Psoas muscle (tissue), 8 donors: ENCODE measurements at places on chromosomes 11 and 22.
A peak's percentile ranks its signal among the peaks of the same experiment; 100 is the strongest.

- H3K4me3 ChIP-seq: no peak overlapping the region
- H3K27ac ChIP-seq: no peak overlapping the region
- no peaks in the 10 kb centered on the region for H3K27me3 ChIP-seq
- no peaks in the 10 kb centered on the region for H3K4me1 ChIP-seq
- H3K36me3 ChIP-seq: no peaks in the 10 kb centered on the region
- no peak for DNase-seq
These were observed 50.5 kb downstream of the SWAP70 start for GRCh38 chr11:9714272-9714940.

- H3K27me3 ChIP-seq: no peaks in the 10 kb centered on the region
- H3K36me3 ChIP-seq: no peaks in the 10 kb centered on the region
- DNase-seq: no peak
- H3K4me1 ChIP-seq: peaks cover 87% of the 10 kb centered on the region
These were observed 117.8 kb downstream of the APOL5 start for GRCh38 chr22:35835267-35835997.

GRCh38 chr11:108340973-108341372 lies 118.1 kb downstream of the ATM start:
- no peaks in the 10 kb centered on the region for H3K4me1 ChIP-seq
- no peak for DNase-seq
- H3K27me3 ChIP-seq: no peaks in the 10 kb centered on the region
- no peak overlapping the region for H3K27ac ChIP-seq

DNA sequence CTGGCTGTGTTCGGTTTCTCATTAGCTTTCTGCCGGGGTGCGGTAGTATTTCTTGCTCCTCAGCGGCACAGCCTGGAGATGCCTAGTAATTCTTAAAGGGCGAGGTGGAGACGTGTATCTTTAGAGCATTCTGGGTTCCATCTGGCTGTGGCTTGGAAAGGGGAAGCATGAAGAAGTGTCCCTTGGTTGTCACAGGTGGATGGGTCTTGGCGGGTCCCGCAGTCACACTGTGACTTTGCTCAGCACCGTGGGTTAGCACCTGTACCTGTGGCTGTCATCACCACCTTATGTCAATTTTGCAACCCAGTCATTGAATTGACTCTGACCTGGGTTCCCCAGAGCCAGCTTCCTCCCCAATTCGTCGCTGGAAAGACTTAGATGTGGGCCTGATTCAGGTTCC lies 57.6 kb downstream of the MIAT start:
- H3K4me3 ChIP-seq: no peak overlapping the region
- H3K27ac ChIP-seq: no peak overlapping the region
- peaks cover 6% of the 10 kb centered on the region for H3K4me1 ChIP-seq
- no peaks in the 10 kb centered on the region for H3K27me3 ChIP-seq
- H3K36me3 ChIP-seq: peaks cover 9% of the 10 kb centered on the region
- DNase-seq: no peak

DNA sequence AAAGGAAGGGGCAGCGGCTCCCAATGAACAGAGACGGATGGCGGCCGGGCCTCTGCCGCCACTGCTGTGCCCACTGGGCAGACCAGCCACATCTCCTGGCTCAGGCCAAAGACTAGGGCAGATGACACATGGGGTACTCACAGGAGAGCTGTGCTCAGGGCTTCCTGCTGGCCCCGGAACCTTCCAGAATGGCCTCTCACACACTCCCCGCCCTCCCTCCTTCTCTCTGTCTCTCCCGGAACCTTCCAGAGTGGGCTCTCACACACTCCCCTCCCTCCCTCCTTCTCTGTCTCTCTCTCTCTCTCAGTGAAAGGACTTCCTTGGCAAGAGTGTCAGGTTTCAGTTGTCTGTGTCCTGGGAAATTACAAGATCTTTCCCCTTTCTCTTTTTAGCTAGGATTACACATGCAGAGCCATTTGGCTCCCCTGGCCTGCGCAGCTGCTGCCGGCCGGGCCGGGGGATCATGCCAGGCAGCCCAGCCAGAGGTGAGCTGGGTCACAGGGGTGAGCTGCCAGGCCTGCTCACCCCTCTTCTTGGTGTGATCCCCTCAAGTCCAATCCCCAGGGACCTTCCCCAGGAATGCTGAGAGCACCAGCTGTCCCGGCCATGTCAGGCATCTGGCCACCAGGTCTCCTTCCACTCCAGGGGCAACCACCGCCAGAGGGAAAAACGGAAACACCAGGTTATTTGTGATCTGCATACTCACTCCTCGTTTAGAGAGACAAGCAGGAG lies 45.3 kb upstream of the ADA2 start:
- peak; percentile 84 for DNase-seq
- no peaks in the 10 kb centered on the region for H3K27me3 ChIP-seq

DNA sequence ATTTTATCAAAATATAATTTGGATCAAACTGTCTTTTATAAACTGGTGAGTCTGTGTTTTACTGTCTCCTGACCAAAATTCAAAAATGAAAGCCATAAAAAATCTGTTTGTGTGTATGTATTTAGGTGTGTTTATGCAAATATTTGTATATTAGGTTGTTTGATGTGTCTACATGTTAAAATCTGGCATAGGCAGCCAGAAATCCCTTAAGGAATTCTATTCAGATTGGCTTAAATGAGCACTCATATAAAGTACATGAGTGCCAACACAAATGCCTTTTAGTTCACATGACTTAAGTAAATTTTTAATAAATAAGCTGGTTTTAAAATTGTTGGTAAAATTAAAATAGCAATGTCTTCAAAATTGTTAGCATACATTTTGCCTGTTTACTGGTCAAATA lies 133.3 kb upstream of the GUCY1A2 start:
- H3K4me3 ChIP-seq: no peak overlapping the region
- H3K36me3 ChIP-seq: no peaks in the 10 kb centered on the region

DNA sequence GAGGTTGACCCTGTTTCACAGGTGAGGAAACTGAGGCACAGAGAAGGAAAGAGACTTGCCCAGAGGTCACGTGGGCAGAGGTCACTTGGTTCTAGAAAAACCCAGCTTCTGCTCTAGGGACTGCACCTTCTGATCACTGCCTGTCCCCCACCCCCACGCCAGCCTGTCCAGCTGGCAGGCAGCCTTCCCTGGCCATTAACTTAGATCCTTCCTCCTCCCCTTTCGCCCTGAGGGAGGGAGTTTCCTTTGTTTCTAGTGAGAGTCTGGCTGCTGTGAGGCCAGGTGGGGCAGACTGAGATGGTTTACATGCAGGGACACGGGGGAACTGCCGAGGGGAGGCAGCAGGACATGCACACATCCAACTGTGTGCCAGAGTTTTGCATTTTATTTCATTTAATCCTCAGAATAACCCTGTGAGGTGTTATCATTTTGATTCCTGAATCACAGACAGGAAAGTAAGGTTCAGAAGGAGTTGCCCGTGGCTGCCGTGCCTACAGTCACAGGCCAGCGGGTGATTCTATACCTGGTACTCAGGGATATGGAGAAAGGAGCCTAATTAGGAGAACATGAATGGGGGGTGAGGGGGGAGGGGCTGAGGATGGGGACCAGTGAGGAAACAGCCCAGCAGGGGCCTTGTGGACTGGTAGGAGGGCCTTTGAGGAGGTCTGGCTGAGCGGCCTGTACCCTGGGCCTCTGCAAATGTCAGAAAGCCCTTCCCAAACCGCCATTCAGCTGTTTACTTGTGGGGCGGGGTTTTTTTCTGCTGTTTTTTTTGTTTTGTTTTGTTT lies 3.4 kb downstream of the FAM83F start:
- H3K27ac ChIP-seq: no peak overlapping the region
- H3K4me1 ChIP-seq: no peaks in the 10 kb centered on the region
- no peak overlapping the region for H3K4me3 ChIP-seq
- no peaks in the 10 kb centered on the region for H3K27me3 ChIP-seq

- H3K36me3 ChIP-seq: no peaks in the 10 kb centered on the region
- H3K4me1 ChIP-seq: no peaks in the 10 kb centered on the region
- no peak overlapping the region for H3K27ac ChIP-seq
- H3K4me3 ChIP-seq: no peak overlapping the region
- no peak for DNase-seq
- no peaks in the 10 kb centered on the region for H3K27me3 ChIP-seq
These were observed 96.4 kb upstream of the SESN3 start for GRCh38 chr11:95327273-95327948.

DNA sequence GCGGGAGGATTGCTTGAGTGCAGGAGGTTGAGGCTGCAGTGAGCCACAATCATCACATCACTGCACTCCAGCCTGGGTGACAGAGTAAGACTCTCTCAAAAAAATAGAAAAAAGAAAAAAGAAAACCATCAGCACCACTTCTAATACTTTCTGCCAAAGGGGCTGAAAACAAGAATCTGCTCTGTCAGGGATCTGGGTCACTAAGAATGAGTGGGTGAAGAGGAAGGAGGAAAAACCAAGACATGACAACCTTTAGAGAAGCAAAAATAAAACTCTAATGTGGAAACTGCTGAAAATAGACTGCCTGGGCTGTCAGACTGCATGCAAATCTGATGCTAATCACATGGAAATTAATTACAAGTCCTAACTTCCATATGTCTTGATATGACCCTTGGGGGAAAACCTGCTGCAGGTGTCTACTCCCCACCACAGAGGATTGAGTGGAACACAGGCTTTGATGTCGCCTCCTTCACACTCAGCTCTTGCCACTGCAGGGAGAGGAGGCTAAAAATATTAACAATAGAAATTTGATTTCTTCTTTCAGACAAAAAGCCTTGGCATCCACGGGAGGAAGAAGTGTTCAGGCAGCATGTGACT lies 62.5 kb upstream of the CRTAM start:
- H3K36me3 ChIP-seq: no peaks in the 10 kb centered on the region
- H3K4me3 ChIP-seq: no peak overlapping the region
- H3K4me1 ChIP-seq: no peaks in the 10 kb centered on the region
- DNase-seq: no peak

- no peak for DNase-seq
- no peak overlapping the region for H3K27ac ChIP-seq
- H3K36me3 ChIP-seq: no peaks in the 10 kb centered on the region
- no peaks in the 10 kb centered on the region for H3K4me1 ChIP-seq
- no peaks in the 10 kb centered on the region for H3K27me3 ChIP-seq
These were observed 107.4 kb downstream of the SERGEF start for GRCh38 chr11:17905477-17905876.

DNA sequence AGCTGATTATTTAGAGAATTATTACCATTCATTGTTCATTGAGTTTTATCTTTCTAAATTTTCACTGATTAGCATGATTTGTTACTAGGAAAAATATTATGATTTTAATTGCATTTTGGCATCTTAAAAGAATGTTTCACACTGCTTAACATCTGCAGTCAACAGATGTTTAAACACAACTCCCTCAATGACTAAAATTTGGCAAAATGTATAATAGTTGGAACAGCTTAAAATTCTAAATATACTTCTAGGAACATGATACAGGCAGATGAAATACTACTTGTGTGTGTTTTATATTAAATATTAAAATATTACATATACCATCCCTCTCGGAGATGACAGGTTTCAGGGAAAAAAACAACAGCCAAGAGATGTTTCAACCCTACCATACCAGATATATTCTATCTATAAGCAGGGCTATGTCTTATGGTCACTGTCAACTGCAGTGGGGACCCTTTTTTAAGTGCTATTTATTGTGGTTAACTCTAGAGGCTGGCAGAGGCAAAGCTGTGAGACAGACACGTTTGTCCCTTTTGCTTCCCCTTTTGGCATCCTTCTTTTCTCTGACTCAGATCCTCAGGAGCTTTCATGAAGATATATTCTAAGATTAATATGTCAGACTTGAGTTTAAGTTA lies 81.9 kb downstream of the BDNF start:
- no peaks in the 10 kb centered on the region for H3K36me3 ChIP-seq
- no peaks in the 10 kb centered on the region for H3K27me3 ChIP-seq
- no peak for DNase-seq
- H3K4me1 ChIP-seq: no peaks in the 10 kb centered on the region

DNA sequence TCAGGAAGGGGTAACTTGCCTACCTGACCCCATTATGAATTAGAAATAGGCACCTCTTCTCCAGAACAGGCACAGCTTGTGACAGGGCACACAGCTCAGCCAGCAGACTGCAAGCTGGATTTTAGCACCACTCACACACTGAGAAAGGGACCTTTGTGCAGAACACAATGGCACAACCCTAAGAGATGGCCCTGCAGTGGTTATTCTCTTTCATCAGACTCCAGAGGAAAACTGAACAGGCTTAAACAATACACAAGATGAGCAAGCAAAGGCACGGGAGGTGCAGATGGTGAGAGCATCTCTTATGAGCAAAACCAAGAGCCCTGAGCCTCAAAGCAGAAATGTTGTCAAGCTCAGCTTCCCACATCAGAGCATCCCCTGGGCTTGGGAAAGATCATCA lies 93.8 kb upstream of the LRRC55 start:
- no peaks in the 10 kb centered on the region for H3K36me3 ChIP-seq
- H3K4me1 ChIP-seq: no peaks in the 10 kb centered on the region
- no peak for DNase-seq
- no peak overlapping the region for H3K27ac ChIP-seq

DNA sequence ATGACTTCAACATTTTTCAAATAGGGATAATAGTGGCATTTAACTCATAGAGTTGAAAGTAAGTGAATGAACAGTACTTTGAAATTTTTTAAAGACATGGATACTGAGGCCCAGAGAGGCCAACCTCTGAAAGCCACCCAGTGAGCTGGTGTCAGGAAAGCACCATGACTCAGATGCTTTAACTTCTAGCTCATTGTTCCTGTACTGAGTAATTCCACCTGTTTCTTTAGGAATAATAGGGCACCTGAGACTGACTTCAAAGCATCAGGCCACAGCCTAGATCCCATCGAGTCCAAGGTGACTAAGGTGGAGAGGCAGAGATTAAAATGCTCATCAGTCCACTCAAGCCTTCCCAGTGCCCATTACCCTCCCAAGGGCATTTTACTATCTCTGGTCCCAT lies 491.8 kb upstream of the TENM4 start:
- no peaks in the 10 kb centered on the region for H3K27me3 ChIP-seq
- H3K36me3 ChIP-seq: no peaks in the 10 kb centered on the region
- H3K27ac ChIP-seq: no peak overlapping the region

DNA sequence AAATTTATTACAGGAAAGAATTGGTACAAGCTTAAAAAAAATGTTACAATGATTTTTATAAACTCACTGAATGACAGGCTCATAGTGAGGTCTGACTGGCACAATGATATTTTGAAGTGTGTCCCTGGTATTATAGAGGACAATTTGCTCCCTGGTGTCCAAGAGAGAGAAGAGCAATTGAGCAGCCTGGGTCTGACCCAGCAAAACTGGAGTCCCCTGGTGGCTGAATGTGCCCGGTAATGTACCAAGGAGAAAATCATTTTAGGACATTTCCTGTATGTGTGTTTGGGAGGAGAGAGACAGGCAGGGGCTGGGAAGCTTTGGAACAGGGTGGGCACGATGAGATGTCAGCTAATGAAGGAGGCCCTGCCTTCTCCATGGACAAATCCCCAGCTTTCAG lies 125.3 kb downstream of the APOL5 start:
- no peak for DNase-seq
- H3K4me1 ChIP-seq: peaks cover 60% of the 10 kb centered on the region
- no peaks in the 10 kb centered on the region for H3K27me3 ChIP-seq
- no peaks in the 10 kb centered on the region for H3K36me3 ChIP-seq
